ENCODE measurements at places on chromosomes 6 and 20.

DNA sequence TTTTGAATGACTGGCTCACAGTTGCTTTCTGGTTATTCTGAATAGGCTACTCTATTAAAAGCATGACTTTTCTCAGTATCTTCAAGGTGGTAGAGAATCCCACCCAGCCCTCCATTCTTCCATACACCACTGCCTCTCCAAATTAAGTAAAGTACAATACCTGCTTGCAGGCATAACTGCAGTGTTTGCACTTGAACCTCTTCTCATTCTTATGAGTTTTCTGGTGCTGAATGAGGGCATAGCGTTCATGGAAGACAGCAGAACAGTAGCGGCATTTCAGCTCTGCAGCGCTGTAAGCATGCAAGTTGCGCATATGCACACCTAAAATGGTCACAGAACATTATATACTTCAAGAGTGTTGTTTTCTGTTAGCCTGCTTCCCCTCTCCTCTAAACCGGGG is 12.5 kb downstream of the CTCFL start:
- no peak for DNase-seq

- DNase-seq, result no peak
Measured at GRCh38 chr6:166032366-166033200, 135.1 kb downstream of the TBXT start.

DNA sequence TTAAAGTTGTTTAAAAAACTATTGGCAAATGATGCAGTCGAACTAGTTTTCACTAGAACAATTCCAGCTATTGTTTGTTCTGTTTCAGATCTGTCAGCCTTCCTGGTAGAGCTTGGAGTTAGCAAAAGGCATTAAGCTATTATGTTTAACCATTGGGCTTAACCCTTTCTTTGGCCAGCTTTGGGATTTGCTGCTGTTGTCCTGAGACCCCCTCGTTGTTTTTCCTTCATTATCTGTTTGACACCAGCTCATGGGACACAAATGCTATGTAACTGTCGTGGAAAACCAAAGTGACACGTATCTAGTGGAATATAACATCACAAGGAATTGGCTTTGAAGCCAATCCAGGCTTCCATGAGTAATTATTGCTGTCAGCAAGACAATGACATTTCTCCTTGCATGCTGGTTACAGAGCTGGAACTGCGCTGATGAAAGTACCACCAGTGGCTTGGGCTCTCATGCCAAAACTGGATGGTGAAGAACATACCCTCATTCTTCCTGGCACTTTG is 96.0 kb downstream of the EYA2 start:
- no peak for DNase-seq

GRCh38 chr6:84773431-84774156 is 9.2 kb upstream of the TBX18 start:
- no peak for DNase-seq

DNA sequence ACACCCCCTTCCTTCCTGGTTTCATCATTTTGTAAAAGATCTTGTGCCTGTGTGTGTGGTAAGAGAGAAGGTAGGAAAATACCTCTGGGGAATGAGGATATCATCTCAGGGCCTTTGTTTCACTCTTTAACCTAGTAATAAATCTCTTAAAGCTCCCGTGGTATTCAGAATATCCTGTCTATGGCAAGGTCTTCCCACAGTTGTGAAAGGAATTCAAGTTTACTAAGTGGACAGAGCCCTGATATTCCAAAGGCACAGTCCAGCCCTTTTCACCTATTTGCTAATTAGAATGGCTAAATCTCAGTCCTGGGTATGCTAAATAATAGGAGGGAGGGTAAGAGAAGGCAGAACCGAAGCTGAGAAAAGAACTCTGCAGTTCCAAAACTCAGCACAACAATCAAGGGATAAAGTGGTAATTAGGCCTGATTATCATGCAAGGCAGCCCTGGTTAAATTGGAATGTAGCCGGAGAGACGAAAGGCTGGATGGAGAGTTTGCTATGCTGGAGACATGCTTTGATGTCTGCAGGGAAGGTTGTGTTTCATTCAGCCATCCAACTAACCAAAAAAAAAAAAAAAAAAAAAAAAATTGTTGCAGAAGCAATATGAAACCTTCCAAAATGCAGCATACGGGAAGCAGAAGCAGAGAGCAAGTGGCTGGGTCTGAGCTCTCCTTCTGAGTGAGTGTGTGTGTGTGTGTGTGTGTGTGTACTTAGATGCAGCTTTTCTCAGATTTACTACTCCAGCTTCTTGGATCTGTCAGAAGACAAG is 28.5 kb upstream of the PIM1 start:
- DNase-seq, result no peak

GRCh38 chr6:108295676-108296075 is 822 bp downstream of the AFG1L start:
- DNase-seq, result no peak

GRCh38 chr6:25359191-25359861 is 80.2 kb downstream of the CARMIL1 start:
- no peak for DNase-seq

DNA sequence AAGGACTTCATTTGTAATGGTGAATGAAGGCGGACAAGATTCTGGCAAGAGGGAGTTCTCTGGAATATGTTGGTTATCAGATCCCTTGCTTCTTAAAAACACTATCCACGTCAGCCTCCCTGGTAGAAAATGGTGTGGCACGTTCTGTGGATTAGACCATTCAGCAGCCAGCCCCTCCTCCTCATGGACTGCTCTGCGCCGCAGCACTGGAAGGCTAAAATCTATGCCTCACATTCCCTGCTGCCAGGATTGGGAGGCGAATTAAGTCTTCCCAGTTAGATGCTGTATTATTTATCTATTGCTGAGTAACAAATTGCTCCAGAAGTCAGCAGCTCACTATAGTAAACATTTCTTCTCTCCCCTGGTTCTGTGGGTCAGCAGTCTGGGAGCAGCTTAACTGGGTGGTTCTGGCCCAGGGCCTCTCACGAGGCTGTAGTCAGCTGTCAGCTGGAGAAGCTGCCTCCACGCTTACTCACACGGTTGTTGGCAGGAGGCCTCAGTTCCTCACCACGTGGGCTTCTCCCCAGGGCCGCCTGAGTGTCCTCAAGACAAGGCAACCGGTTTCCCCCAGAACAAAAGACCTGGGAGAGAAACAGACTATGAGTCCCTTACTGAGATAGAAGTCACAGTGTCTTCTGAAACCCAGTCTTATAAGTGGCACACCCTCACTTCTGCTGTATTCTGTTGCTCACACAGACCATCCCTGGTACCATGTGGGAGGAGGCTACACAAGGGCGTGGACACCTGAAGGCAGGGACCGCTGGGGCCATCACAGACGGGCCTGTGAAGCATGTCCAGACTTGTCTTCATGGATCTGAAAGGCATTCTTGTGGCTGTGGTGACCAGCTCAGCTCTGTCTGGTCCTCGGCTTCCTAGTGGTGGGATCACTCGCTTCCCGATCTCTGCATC is 101.0 kb downstream of the NRN1 start:
- no peak for DNase-seq

DNA sequence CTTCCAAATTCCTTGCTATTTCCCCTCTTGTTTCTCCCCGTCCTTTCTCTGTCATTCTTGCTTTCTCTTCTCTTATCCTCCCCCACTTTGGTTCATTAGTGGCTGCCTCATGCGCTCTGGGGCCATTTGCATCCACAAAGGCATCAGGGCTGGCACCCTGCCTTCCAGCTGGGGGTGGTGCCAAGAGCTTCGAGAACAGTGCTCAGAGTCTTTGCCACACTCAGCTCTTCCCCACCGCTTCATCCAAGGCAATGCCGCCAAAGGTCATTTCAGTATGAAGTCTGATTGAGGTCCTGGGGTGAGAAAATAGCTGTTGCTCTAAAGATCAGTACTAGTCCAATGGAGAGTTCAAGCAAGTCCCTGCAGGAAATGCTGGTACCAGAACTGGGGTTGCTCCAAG is 22.7 kb downstream of the OLIG3 start:
- no peak for DNase-seq

GRCh38 chr6:3504938-3505805 is 48.3 kb upstream of the SLC22A23 start:
- no peak for DNase-seq

GRCh38 chr20:32357375-32357868 is 709 bp upstream of the ASXL1 start:
- no peak for DNase-seq

DNA sequence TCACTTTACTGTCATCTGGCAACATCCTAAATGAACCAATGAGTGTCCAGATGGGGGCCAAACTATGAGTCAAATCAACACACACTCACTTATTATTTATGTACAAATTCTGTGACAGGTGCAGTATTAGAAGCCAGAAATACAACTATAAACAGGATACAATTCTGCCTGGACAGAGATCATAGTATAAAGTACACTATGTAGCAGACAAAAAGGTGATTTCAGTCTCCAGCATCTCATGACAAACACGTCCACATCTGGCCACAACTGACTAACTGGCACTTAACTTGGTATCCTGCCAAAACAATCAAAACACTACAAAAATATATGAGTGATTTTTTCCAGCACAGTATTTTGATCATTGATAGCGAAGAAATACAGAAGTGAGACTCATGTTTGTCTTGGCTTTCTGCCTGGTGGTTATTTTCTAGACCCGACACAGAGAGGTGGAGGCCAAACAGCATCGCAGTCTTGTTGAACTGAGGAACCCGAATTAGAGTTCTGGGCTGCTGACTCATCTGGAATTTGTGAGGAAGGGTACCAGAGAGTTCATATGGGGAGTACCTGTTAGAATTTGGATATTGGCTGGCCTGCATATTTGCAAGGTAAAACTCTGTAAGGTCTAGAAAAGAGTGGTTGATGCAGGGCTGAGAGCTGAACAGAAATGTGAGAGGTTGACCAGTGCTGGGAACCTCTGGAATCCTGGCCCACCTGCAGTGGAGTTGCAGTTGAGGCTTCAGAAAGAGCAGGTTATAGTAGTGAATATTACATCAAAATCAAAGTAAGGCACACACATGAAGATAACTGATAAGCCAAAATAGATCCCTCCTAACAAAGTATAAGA is 475.2 kb downstream of the PTPRT start:
- no peak for DNase-seq

DNA sequence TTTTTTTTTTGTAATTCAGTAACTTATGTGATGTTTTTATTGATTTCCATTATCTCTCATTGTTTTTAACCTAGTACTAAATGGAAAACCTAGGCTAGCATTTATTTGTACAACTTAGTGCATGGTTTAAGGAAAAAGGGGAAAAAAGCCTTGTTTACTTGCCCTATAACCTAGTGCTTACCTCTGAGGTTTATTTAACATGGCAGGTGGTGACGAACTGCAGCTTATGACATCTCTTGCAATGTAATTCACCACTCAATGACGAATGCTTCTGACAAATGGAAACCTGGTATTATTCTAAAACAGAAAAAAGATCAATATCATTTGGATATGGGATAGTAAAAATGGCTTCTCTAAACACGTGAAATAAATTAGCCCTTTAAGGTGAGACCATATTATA is 618.6 kb upstream of the FLRT3 start:
- no peak for DNase-seq

DNA sequence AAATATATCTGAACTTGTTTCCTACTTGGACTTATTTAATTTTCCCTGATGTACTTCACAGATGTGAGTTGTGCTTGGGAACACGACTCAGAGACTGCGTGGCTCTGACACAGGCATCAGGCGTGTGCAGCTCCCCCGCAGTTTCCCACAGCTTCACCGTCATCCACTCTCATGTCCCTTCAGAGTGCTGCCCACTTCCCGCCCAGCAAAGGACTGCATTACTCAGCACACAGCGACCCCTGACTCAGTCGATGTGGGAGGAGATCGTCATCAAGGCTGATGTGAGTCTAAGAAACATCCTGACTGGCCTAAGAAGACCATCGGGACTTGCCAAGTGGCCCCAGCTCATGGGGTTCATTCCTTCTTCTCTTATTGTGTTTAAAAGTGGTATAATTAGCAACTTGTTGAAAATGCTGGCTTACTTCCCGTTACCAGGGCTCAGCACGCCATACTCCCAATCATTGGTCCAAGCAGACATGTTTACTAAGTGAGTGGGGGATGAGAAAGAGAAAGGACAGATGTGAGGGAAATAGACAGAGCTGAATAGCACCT is 539.4 kb upstream of the JARID2 start:
- no peak for DNase-seq

- DNase-seq, result no peak
Measured at GRCh38 chr6:100430962-100431361, 33.8 kb downstream of the SIM1 start.

DNA sequence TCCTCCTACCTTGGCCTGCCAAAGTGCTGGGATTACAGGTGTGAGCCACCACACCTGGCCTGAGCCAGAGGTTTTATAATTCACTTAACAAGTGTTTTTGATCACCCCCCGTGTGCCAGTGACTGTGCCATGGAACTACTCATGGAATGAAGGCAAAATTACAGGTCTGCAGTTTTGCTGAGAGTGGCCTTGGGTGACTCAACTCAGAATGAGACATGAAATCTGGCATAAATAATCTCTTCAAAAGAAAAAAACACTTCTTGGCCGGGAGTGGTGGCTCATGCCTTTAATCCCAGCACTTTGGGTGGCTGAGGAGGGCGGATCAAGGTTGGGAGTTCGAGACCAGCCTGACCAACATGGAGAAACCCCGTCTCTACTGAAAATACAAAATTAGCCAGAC is 166.9 kb upstream of the SALL4 start:
- no peak for DNase-seq

DNA sequence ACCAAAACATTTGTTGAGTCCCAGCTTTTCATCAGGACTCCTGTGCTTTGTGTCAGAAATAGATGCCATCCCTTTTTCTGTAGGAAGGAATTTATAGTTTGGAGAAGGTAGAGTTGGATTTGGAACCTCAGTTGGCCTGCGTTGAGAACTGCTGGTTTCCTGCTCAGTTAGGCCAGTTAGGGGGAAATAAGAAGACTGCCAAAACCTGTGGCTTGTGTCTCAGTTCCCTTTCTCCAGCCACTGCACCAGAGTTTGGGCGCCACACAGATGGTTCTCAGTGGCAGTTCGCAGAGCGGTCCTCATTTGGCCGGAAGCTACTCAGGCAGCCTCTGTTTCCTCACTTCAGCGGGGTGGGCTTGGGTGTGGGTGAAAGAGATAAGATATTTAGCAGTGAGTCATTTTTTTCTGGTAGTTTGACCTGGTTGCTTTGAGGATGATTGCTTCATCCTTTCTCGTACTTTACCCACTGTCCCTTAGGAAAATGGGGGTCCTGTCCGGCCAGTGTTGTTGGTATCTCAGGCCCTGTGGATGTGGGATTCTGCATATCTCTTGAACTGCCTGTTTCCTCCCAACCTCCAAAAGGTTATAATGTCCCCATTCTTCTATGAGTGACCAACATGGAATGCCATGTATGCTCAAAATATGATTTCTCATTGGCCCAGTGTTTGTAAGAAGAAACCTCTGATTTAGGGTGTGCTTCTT is 53.7 kb downstream of the JARID2 start:
- no peak for DNase-seq
